Activated CD4-positive, CD25-positive, alpha-beta regulatory T cell treated with anti-CD3 and anti-CD28 coated beads, Interleukin-2, amount 50 U/mL, for 16 hours (primary cell): ENCODE measurements at places on chromosomes 12 and 14.

DNA sequence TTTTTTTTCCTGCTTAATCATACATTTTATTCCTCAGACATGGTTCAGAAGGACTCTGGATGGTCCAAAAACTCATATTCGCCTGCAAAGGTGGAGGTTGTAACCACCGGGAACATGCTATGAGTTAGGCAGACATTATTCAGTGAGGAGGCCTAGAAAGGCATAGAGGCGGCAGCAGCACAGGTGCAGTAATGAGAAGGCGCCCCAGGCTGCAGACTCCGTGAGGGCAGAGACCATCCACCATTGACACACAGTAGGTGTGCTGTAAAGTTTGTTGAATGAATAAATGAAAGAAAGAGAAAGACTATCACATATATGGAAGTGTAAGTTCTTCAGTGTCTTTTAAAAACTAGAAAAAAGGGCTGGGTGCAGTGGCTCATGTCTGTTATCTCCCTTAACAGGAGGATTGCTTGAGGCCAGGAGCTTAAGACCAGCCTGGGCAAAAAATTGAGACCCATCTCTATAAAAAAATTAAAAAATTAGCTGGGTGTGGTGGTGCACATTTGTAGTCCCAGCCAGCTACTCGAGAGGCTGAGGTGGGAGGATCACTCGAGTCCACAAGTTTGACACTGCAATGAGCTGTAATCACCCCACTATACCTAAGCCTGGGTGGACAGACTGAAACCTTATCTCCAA, 34.5 kb upstream of the PTGR2 start:
- DNase-seq, result no peak

DNA sequence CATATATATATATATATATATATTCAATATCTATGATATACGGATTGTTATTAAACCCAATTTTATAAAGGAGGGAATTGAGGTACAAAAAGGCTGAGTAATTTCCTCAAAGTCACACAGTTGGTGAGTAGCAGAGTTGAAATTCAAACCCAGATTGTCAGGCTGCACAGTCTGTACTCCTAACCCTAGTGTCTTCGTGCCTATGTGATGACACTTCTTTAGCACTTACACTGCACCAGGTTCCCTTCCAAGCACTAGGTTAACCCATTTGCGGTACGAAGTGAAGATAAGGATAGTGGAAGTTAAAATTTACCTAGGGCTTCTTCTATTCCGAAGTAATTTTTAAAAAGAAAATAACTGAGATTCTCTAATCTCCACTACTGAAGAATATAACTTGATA, 125.1 kb upstream of the TSPAN8 start:
- no peak for DNase-seq

DNA sequence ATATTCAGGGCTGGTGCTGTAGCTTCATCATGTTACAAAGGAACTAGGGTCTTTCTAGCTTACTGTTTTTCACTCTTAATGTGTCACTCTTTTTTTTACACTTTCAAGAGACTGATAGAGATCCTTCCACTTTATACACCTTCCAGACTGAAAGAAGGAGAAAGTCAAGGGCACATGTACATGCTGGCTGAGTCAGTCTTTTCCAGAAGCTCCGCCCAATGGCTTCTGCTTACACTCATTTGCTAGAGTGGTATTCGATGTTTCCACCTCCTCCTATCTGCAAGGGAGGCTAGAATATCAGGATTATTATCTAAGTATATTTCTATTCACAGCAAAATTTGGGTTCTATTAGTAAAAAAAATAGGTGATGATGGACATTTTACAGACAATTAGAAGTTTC, 325.8 kb upstream of the OR4E1 start:
- DNase-seq, result no peak

DNA sequence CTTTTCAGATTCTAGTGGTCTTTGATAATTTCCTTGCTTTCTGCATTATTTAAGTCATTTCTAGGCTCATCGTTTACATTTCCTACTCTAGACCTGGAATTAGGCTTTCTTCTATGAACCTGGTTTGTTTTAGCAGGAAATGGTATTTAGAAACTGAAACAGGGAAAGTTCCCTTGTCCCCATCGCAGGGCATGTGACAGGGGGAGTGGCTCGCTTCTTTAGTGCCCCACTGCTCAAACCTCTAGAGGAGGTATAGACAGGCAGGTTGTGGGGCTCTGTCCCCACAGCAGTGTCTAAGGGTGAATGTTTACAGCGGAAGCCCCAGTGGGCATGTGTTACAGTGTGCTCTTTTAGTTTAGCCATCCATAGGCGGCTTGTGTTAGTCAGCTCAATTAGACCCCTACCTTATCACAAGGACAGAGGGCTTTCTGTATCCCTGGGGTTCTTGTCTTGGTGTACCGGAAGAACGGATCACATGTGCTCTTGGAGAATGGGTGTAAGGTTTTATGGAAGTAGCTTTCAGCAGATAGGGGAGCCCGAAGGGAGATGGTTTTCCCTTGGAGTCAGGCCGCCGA, 25.0 kb downstream of the IFT81 start:
- DNase-seq, result no peak

DNA sequence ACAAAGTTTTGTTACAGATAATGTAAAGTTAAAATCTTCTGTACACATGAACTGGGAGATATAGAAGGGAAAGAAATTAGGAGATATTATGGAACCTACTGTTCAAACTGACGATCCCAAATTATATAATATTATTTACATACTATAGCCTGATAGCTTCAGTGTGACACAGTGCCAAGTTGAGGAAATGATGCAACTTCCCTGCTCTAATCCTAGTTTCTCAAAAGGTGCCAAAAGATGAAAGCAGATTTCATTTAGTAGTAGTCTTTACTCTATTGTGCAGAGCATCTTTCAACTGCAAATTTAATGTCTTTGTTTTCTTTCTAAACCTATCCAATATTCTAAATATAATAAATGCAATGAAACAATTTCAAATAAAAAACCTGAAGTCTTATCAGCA, 46.9 kb downstream of the COCH start:
- DNase-seq, result no peak

DNA sequence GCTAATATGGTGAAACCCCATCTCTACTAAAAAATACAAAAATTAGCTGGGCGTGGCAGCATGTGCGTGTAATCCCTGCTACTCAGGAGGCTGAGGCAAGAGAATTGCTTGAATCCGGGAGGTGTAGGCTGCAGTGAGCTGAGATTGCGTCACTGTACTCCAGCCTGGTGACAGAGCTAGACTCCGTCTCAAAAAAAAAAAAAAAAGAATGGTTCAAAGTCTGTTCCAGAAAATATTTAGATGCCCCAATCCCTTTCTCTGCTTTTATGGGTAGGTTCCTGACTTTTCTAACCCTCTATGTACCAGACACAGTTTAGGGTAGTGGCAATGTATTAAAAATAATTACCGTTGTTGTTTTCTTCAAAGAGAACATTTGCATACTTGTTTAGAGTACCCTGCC, 161.4 kb downstream of the STXBP6 start:
- DNase-seq, result no peak

- no peak for DNase-seq
Observed at GRCh38 chr14:100719976-100720520, 6.6 kb upstream of the DLK1 start.

DNA sequence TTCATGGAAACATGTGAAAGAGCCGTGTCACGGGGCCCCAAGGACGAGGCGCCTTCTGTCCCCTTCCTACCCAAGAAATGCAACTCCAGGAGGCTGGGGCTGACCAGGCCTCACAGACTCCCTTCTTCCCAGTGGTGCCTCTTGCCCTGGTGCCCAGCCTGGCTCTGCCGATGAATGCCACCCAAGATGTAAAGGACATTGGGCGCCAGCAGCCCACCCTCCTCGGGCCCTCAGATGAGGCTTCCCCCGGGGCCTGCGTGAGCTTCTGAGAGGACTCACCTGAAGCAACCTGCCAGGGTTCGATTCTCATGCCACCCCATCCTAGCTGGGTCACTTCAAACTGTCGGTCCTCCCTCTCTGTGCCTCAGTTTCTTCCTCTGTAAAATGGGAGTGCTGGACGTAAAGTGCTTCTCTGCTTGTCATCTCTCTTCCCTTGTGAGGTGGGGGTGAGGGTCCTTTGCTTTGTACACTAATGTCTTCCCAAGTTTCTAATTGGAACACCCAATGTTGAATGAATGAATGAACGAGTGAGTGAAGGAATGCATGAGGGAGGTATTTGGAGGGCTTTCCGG, 10.8 kb downstream of the FAM222A start:
- DNase-seq, result no peak

DNA sequence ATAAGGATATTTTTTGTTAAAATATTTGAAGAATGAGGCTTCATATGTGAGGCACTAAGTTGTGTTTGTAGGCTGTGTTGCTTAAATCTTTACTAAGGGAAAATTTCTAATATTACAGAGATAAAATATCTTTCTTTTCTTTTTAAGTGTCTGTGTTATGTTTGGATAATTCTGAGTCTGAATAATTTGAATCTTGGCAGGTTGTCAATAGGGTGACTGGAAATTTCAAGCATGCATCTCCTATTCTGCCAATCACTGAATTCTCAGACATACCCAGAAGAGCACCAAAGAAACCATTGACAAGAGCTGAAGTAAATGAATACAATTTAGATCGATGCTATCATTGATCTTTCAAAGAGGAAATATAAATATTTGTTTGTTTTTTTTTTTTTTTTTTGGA, 29.4 kb downstream of the TMPO start:
- DNase-seq, result no peak

DNA sequence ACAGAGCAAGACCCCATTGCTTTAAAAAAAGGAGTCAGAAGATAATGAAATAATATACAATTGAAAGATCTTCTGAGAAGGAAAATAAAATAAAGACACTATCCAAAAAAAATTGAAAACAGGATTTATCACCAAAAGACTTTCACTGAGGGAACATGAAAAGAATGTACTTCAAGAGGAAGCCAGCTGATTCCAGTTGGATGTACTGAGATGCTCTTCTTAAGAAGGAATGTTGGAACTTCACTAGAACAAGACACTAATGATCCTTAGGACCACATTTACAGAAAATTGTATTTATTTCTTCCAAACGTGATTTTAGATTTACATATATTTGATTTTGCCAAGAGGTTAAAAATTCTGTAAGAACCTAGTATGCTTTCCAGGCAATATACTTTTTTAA, 65.6 kb upstream of the CNOT2 start:
- DNase-seq, result no peak

DNA sequence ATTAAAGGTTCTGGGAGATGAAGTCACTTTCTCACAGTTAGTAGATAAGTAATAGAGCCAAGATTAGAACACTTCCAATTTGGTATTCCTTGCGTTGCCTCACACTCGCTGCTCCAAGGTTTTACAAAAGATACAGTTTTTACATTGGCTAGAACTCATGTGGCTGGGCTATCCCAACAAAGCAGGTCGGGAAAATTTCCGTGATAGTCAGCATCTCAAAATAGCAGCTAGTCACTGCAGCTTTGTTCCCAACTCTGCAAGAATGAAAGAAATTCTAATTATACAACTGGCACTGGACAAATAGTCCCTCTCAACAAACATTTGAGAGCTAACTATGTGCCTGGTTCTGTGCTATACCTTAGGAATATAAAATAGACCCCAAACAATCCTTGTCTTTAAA, 24.6 kb upstream of the PPP1R12A start:
- DNase-seq, result no peak

DNA sequence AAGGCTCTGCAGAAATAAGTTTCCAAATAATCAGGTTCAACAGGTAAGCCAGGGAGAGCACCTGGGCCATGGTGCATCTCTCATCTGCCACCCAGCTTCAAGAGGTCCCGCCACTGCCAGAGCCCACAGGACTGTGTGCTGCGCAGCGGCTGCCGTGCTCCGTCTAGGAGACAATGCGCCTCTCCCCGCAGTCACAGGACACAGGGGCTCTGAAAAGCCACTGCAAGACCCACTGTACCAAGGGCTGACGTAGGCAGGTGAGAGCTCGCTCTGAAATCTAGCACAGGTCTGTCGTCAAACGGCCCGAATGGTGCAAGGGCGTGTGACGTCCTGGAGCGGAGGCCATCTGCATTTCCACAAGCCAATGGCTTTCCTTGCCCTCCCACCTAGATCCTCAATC, 201.1 kb downstream of the CALM1 start:
- DNase-seq, result no peak

DNA sequence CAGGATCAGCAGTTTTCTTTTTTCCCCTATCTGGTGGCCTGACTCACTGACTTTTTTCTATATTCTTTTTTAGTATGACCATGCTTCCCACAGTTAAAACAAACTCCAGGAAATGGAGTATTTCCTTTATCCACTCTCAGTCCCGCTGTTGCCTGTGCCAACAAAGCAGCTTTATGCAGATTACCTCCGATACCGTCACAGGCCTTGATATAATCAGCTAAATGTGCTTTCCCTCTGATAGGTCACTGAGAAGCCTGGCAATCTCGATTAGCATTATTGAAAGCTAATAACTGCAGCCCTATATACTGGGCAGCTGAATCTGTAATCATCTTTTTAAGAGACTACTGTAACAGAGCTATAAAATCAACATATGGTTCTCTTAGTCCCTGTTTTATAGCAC, 243.6 kb downstream of the KIF21A start:
- no peak for DNase-seq

DNA sequence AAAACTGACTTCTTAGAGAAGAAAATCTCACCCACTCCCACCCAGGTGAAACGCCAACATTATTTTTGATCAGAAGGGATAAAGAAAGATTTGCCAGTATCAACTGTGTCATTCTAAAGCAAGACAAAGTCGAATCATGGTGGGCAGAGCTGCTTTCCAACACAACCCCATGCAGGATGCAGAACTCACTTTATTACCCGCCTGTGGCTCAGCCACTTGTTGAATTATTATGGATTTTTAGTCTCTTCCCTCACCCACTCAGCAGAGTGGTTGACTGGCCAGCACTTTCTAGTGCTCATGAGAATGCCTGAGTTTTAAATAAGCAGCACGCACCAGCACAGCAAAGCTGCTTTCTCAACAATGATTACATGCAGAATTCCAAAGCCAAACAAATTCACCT, 32.1 kb downstream of the CRACR2A start:
- no peak for DNase-seq

DNA sequence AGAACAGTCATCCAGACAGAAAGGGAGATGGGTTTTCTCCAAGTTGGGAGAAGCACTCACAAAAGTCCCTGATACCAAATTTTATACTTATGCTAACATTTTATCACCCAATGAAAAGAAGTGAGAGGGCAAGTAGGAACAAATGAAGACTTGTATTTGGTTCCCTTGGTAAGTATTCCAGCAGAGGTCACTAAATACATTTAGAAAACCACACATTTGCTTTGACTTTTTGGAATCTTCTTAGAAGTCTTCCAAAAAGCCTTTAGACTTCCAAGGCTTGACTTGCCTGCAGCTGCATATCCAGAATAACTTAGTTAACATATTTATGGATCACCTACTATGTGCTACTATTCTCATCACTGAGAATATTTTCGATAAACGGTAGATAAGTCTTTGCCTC, 3.1 kb upstream of the GYS2 start:
- no peak for DNase-seq
